ENCODE measurements at places on chromosomes 13 and 19. TPM values are rescaled to one million over a fixed set of nuclear protein-coding genes. Genes with fewer than 3 reads are reported as not detected.

Gene MAST1
- total RNA-seq: 0.79 TPM

Gene ZNF235
- 9.5 TPM for total RNA-seq

Gene KLK14
- total RNA-seq: not detected

Gene ACTMAP
- total RNA-seq: 29.2 TPM

Gene ADAMTSL5
- 26.2 TPM for total RNA-seq

Gene THAP8
- 8.8 TPM for total RNA-seq

Gene FGF21
- 3.0 TPM for total RNA-seq

Gene POGLUT2
- total RNA-seq: 20.1 TPM

Gene ZNF256
- 1.9 TPM for total RNA-seq

Gene TRIM13
- total RNA-seq: 16.5 TPM

- H3K4me1 ChIP-seq: no peaks in the 10 kb centered on the region
- no peak overlapping the region for H3K4me3 ChIP-seq
- no peak overlapping the region for H3K27ac ChIP-seq
- H3K27me3 ChIP-seq: no peaks in the 10 kb centered on the region
Measured at GRCh38 chr13:59281453-59281852, 882.3 kb downstream of the DIAPH3 start.

DNA sequence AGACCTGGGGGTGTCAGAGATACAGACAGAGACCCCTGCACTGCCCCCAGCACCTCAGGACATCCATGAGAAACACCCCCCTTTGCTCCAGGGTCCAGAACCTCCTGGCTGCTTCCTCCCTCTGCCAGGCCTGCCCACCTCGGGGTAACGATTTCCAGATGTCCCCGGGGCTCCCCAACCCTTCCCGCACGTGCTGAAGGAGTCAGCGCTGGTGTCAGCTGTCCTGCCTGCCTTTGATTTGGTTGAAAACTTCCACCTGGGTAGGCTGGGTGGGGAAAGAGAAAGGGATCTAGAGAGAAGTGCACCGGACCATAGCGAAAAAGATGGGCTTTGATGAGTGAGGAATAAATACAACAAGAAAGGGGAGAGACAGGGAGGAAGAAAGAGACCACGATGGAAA is 1.5 kb upstream of the CGB7 start:
- no peak overlapping the region for H3K4me3 ChIP-seq
- H3K27me3 ChIP-seq: no peaks in the 10 kb centered on the region
- H3K36me3 ChIP-seq: no peaks in the 10 kb centered on the region
- peak overlapping the region; percentile 54 for H3K27ac ChIP-seq
- DNase-seq: no peak

DNA sequence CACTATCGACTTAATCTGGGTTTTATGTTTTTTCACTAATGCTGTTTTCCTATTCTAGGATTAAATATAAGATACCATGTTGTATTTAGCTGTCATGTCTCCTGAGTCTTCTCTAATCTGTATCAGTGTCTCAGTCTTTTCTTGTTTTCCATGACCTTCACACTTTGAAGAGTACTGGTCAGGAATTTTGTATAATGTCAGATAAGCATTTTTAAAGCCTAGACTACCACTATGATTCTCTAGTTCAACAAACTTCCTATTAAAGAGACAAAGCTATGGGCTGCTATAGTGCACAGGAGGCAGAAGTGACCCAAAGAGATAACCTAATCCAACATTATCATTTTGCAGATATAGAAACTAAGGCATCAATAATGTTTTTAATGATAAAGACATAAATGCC is 63.0 kb upstream of the ZDHHC20 start:
- no peak for DNase-seq
- H3K4me3 ChIP-seq: no peak overlapping the region
- no peak overlapping the region for H3K27ac ChIP-seq
- peaks cover 3% of the 10 kb centered on the region for H3K4me1 ChIP-seq
- H3K27me3 ChIP-seq: no peaks in the 10 kb centered on the region

GRCh38 chr13:91219201-91219600 is 128.3 kb upstream of the MIR17HG start:
- no peak overlapping the region for H3K4me3 ChIP-seq
- peaks cover 14% of the 10 kb centered on the region for H3K4me1 ChIP-seq
- no peaks in the 10 kb centered on the region for H3K36me3 ChIP-seq
- no peaks in the 10 kb centered on the region for H3K27me3 ChIP-seq
- DNase-seq: no peak

- no peaks in the 10 kb centered on the region for H3K4me1 ChIP-seq
- peaks cover 4% of the 10 kb centered on the region for H3K36me3 ChIP-seq
- H3K4me3 ChIP-seq: no peak overlapping the region
- H3K27me3 ChIP-seq: no peaks in the 10 kb centered on the region
Measured at GRCh38 chr19:56083668-56084067, 37.4 kb downstream of the ZNF787 start.

DNA sequence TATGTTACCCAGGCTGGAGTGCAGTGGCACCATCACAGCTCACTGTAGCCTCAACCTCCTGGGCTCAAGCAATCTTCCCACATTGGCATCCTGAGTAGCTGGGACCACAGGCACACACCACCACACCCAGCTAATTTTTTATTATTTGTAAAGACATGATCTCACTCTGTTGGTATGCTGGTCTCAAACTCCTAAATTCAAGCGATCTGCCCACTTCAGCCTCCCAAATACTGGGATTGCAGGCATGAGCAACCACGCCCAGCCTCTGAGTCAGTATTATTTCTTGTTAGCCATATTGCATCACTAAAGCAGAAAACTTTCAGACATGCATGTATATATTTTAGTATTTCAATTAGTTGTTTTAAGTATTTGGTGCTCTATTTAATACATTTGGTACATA is 376.4 kb downstream of the GPC6 start:
- no peak overlapping the region for H3K4me3 ChIP-seq
- H3K27ac ChIP-seq: no peak overlapping the region
- H3K36me3 ChIP-seq: no peaks in the 10 kb centered on the region
- H3K4me1 ChIP-seq: no peaks in the 10 kb centered on the region
- no peaks in the 10 kb centered on the region for H3K27me3 ChIP-seq

GRCh38 chr19:35438527-35438926 is 9.5 kb upstream of the FFAR2 start:
- no peak for DNase-seq
- H3K36me3 ChIP-seq: no peaks in the 10 kb centered on the region
- no peak overlapping the region for H3K27ac ChIP-seq
- H3K4me1 ChIP-seq: peaks cover 10% of the 10 kb centered on the region
- no peak overlapping the region for H3K4me3 ChIP-seq

DNA sequence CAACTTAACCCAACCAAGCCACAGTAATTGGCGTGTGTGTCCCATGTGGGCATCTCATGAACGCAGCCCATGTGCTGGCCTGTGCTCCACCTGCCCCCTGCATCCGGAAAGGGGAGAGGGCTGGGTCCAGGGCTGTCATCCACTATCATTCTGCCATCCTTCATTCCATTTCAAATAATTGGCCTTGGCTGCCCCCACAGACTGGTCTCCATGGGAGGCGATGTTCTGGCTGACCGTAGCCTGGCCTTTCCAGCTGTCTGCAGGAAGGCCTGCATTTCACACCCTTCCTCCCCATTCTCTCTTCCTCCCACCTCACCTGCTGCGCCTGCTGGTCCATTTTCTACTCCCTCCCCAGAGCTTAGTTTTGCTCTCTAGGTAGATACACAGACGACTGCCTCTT is 442.8 kb downstream of the COG6 start:
- H3K4me3 ChIP-seq: no peak overlapping the region
- no peaks in the 10 kb centered on the region for H3K4me1 ChIP-seq
- no peaks in the 10 kb centered on the region for H3K36me3 ChIP-seq

DNA sequence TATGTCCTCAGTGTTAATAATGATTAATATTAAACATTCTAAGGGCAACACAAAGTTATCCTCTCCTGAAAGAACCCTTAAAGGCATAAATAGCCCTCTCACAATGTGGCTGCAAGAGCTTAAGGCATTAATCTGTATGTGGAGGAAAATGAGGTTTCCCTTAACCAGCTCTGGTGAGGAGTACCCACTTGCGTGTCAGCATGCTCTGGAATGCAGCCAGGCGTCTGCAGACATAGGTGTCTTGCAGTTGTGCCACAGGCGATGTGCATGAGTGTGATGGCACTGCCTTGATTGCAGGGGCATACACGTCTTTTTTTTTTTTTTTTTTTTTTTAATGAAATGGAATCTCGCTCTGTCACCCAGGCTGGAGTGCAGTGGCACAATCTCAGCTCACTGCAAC is 91.9 kb downstream of the RAB20 start:
- no peak for DNase-seq
- H3K36me3 ChIP-seq: no peaks in the 10 kb centered on the region
- H3K4me3 ChIP-seq: no peak overlapping the region

DNA sequence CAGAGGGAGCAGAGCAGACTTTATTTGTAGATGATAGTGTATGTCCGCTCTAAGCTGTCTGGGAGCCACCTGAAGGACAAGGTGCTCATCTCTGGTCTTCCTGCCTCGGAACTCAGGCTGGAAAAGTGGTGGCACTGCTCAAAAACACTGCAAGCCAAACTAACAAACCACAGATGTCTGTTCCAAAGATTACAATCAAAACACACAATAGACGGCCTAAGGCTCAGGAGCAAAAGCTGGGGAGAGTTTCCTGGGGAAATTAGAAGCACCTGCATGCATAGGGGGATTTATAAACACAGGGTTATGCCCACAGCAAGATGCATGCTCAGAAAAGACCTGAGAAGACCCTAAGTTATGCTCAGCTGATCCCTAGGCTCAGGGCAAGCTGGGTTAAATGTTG is 9.4 kb upstream of the EVI5L start:
- DNase-seq: no peak
- no peaks in the 10 kb centered on the region for H3K27me3 ChIP-seq
- no peaks in the 10 kb centered on the region for H3K4me1 ChIP-seq
- H3K27ac ChIP-seq: no peak overlapping the region

Measured in Caco-2 (cell line).